T47D (cell line): ENCODE measurements at places on chromosomes 7 and 10.

GRCh38 chr10:71440506-71441035, 43.9 kb downstream of the CDH23 start:
- no peak for DNase-seq

DNA sequence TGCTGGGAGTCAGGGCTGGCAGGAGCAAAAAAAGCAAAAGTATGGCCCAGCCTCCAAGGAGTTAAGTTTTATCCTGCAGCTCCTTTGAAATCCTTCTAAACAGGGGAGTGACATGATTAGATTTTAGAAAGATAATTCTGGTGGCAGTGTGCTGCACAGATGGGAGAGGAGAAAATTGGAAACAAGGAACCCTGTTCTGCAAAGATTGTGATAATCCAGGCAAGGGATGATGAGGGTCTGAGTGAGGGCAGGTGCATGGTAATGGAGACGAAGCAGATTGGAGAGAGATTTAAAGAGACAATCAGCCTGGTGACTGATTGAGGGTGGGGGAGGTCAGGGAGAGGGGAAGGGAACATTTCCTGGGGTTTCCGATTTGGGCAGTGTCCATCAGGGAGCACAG, 444.7 kb upstream of the PODXL start:
- DNase-seq = no peak

DNA sequence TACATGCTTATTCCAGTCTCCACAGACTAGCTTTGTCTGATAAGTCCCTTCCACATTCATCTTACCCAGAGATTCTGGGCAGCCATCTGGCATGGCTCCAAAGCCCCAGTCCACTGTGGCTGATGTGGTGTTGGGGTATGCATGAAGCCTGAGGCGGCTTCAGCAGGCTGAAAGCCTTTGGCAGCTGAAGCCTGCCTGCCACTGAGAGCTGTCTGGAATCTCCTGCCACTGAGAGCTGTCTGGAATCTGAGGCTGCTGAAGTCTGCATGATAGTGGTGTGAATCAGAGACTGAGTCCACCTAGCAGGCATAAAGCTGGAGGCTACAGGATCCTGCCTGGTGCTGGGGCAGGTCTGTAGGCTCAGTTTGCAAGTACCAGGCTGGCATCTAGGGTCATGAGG, 87.1 kb downstream of the DYNC1I1 start:
- DNase-seq = no peak

GRCh38 chr7:117970801-117971200, 97.6 kb upstream of the CTTNBP2 start:
- no peak for DNase-seq

GRCh38 chr7:12056381-12056780, 154.7 kb upstream of the TMEM106B start:
- DNase-seq = no peak

DNA sequence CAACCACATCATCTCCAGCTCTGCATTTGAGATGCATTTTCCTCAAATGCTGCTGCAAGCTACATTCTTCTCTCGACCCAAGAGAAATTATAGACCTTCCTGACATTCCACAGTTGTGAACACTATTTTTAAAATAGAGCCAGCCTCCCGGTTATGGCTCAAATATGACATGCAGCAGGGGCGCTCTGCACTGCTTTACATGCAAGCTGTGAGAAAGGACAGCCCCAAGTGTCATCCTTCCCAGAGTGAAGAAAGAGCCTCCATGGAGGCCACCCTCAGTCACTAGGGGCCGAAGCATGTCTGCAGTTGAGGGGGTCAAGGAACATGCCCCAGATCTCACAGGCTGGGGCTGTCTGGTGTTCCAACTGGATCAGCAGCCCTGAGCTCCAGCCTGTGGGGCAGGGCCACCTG, 63.9 kb upstream of the CHST15 start:
- no peak for DNase-seq

GRCh38 chr7:140672382-140673062, at the start of gene ADCK2:
Gene ADCK2, plus strand, starts transcription at chr7:140672945. Its CDS starts 386 bp downstream, at chr7:140673331.
- peak; percentile 80 for DNase-seq

DNA sequence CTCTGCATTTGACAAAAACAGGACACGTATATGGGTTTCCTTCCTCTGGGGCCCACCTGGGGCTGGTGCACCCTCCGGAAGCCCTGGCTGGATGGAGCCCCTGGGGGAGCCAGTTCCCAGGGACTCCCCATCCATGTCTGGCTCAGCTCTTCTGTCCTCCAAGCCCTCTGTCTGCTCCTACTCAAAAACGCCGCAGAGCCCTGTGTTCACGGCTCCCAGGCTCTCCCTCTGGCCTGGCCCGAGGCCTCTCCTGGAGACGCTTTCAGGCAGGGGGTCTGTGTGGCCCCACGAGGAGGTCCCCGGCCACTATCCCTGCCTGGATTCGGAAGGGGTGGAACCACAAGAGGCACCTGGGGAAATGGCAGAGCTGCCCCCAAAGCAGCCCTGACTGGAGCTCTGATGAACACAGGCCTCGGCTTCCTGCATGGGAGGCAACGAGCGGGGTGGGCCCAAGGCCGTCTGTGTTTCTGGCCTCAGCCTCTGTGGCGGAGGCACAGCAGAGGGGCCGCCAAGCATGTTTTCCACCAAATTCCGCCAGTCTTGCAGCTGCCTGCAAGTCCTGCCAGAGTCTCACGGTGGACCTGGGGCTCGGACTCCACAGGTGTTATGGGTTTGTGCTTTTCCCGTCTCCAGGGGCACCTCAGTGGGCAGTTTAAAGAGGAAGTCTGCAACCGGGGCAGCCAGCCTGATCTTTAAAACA, 22.6 kb upstream of the INPP5A start:
- DNase-seq = no peak

GRCh38 chr10:60944058-60944909, at the start of gene RHOBTB1:
Gene RHOBTB1, minus strand, starts transcription at chr10:60944185. Its CDS starts 32,643 bp downstream, at chr10:60911542.
- peak; percentile 55 for DNase-seq

DNA sequence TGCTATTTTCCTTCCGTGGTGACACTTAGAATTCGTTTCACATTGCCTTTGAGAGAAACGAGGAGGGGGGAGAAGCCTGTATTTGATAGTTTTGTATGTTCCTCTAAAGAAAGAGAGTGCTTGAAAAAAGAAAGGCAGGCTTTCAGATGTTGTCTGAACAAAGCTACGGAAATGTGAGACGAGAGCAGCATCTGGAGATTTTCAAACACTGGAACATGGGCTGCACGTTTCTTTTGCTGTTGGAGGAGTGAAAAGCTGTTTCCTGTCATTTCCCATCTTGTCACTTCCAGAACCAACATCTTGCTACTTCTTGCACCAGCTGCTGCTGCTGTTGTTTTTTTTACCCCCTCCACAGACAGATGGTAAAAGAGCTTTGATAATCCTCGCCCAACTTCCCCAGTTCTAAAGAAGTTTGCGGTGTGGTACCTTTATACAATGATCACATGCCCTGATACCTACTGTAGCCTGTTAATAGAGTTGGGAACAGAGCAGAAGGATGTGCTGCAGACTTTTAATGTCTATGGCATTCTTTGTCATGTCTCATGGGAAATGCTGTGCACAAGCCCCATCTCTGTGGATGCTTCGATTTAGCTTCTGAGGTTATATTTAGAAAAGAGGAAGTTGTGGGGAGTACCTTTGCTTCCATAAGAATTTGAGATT, 408.1 kb downstream of the AUTS2 start:
- no peak for DNase-seq

DNA sequence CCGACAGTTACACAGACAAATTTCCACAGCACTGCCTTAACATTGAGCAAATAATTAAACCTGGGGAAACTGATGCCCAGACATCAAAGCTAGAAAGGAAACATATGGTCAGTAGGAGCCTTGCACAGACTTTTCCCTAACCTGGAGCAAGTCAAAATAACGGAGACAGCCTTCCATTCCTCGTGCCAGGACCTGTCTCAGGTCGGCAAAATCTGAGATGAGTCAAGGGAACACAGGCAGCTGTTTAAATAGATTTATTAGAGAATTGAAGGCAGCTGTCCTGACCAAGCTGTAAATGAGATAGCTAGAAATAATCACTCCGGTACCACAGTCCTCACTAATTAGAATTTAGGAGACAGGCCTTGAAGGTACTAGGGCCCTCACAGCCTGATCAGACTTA, 81.2 kb downstream of the RAMP3 start:
- DNase-seq = no peak

GRCh38 chr7:97847791-97848190, 24.4 kb downstream of the ASNS start:
- DNase-seq = no peak

DNA sequence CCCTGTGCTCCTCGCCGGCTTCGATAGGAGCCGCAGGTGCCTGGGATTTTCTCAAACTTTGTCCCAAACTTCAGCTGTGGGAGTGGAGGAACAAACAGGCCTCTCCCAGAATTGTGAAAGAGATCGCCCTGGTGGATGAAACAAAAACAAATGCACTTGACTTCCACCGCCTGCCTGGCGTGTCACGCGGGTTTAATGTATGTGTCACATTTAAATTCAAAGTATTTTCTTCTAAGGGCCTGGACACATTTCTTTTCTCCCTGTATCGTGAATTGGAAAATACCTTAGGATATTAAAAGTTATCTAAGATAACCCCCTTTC, 694 bp upstream of the WASL start:
- peak; percentile 61 for DNase-seq

- DNase-seq = no peak
Observed at GRCh38 chr10:95694665-95695064, 938 bp upstream of the TCTN3 start.

DNA sequence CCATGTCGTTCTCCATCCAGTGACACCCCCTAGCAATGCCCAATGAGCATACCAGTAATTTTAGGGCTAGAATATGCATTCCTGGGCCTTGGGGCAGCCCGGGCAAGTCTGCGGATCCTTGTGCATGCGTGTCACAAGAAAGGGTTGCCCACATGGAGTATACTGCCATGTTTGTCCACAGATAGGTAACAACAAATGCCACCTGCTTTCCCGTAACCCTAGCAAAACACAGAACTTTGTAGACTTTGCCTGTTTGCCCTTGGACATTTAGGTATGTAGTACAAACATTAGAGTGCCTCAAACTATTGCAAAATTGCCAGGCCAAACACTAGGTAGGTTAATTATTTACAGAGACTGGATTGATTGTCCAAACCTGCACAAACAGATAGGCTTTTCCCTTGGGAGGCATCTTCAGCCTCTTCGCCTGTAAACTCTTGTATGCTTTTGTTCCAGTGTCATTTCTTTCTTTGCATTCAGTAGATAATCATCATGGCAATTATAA, 117.0 kb downstream of the ADCY1 start:
- DNase-seq = peak; percentile 54

- DNase-seq = no peak
Observed at GRCh38 chr7:131329176-131329570, 1.5 kb downstream of the MKLN1 start.

GRCh38 chr10:31977440-31978155, 49.0 kb upstream of the ARHGAP12 start:
- no peak for DNase-seq

DNA sequence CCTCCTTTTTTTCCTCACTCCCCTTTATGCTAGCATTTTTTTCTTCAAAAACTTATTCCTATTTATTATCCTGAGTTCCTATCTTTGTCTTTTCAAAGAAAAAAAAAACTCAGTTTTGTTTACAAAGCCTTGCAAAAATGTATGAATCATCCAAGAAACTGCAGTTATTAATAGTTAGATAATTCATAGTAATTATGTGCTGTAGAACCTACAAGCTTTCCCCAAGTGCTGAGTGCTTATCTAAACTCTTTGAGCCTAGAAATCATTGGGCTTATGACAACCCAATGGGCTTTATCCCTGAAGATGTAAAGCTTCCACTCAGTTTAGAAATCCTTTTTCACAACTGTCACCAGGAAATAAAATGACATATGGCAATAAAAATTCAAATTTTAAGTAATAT, 145.9 kb upstream of the WNT16 start:
- DNase-seq = no peak

DNA sequence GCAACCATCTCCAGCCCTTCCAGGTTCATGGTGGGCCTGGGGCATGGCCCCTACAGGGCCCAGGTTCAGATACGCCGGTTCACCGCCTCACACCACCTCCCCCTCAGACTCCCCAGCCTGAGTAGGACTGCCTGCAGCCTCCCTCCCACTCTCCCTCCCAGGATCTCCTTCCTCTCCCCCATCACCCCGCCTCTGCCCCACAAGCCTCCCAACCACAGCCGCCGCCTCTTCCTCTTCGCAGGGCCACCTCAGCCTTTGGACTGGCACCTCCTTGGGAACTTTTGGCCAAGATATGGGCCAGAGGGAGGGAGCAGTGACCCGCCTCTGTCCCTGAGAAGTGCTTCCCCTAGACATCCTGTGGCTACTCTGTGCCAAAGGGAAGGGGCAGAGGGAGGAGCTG, 9.3 kb downstream of the KCNIP2 start:
- no peak for DNase-seq

DNA sequence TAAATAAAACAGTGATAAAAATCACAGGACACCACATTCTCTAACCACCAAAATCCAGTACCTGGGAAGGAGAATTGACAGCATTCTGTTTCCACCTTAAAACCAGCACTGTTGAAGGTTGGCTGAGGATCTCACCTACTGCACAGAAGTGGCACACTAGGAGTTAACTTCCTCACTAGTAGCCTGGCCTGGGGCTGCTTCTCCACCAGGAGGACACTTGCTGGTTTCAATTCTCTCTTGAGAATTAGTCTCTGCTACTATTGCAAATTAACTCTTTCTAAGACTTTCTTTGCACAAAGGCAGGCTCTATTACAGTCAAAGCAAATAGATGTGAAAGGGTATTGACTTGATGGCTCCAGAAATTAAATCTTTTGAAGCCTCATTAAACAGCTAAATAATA, 2.3 kb upstream of the CTTNBP2 start:
- DNase-seq = peak; percentile 6

- DNase-seq = no peak
Observed at GRCh38 chr7:6436385-6436685, 11.4 kb downstream of the DAGLB start.

DNA sequence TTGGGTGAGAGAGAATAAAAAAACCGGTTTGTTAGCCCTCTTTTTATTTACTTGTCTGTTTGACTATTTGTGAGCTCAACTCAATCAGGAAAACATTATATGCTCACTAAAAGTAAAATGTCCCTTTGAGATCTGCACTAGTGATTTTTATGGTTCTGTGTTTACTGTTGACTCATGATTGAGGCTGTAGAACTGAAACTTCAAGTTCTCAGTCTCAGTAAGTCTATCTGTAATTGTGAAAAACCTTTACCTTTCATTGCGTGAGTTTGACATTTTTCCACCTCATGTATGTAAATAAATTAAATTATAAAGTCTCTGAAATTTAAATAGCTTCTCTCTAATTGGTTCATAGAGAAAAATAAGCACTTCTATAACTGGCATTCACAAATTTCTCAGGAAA, 17.0 kb upstream of the CASD1 start:
- DNase-seq = peak; percentile 10

DNA sequence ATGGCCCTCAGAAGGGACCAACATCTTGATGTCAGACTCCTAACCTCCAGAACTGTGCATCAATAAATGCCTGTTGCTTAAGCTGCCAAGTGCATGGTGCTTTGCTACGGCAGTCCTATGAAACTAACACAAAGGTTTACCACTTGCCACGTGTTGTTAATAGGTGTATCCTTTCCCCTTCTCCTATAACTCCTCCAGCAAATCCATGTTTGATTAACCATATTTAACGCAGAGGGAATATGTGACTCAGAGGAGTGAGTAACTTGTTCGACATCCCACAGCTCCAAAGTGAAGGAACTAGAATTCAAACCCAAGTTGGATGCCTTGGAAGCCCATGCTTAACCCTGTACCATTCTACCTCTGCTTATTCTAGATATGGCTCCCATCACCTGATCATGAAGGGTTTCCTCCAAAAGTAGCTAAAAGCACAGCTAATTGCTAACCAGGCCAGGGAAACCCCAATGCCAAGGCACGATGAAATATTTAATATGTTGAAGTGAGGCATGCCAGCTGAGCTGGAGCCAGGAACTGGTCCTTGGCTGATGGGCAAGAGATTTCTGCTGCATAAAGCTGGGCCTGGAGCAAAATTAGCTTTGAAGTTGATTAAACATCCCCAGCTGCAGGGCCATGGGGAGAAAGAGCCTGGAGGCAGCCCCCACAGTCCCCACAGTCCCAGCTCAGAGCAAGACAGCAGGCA, 131.9 kb downstream of the C10orf90 start:
- DNase-seq = no peak
